ENCODE measurements at places on chromosomes 4 and X.
A peak's percentile ranks its signal among the peaks of the same experiment; 100 is the strongest.

- no peak for DNase-seq
Observed at GRCh38 chr4:2827071-2827873, 16.4 kb upstream of the ADD1 start.

GRCh38 chr4:98838977-98839618, 89.8 kb downstream of the EIF4E start:
- DNase-seq, result no peak

DNA sequence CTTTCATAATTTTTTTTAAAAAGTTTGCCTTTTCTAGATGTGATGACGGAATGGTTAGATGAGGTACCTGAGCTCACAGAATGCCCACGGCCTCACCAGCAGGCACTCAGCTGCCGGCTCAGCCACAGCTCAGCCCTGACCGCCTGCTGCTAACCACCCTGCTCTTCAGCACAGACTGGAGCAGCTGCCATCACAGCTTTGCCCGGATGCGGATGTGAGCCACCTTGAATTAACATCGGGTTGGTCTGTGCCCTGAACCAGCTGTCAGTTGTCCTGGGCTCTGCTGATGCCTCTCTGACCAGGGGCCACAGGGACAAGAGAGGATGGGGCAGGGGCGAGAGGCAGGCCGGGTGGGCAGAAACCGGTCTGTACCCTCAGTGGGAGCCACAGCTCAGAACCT, 93.3 kb downstream of the HMX1 start:
- DNase-seq, result no peak

DNA sequence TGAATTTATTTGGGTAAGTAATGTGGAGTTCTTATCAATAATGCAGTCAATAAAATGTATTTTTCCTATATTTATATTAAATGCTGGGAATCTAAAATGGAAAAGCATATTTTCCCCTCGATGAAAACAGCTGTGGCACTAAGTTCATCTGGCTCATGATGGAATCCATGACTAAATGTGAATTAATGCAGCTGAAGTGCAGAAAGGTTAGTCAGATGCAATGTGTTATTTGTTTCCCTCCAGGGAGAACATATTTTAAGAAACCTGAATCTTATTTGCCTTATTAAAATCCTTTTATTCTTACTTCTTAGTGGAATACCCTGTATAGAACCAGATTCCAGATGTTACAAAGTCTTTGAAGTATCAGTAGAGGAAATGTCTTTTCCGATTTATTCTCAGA, 247.9 kb downstream of the ARHGAP24 start:
- DNase-seq, result no peak

DNA sequence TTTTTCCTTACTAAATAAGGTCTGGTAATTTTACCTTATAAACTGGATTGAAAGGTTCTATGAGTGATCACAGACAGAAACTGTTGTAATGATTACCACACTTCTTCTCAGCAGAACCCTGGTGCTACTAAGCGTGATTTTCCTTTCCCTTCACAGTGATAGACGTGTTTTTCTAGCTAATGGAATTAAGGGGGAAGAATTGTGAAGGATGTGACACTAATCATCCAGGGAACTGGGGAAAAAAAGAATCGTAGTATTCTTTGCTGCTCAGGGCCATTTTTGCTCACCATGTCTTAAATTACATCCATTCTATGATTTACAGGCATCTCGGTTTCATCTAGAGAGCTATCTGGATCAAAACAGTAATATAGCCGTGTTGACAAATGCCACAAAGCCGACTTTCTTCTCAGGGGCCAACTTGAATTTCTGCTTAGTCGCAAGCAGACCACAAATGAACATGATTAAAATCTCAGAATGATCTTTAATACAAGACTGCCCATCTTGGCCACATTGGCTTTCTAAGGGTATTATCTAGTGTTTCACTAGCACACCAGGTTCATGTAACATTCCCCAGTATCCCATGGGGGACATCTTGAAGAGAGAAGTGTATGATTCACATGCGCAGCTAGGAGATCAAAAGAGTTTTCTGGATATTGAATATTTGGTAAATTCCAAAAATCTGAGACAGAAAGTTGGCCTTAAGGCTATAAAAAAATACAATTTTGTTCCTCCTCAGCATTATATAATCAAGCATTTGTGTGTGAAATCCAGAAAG, 154.0 kb downstream of the UGT8 start:
- no peak for DNase-seq

DNA sequence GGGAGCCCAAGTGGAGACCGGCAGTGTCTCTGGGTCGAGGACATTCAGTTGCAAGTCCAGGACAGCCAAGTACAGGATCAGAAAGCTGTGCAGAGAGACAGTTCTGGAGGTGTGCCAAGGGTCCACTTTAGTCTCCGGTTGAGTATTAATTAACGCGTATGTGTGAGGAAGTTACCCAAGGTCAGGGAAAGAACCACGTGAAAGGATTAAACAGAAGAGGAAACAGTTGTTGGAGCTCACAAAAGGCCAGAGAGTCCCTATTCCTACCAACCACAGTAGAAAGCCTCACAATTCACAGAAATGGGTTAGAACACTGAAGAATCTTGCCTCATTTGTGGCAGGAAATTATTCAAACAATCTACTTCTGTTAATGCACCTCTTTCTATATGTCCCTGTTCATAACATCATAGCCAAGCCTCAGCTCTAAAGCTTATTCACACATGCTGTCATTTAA, 17.9 kb upstream of the NSUN7 start:
- DNase-seq, result no peak

DNA sequence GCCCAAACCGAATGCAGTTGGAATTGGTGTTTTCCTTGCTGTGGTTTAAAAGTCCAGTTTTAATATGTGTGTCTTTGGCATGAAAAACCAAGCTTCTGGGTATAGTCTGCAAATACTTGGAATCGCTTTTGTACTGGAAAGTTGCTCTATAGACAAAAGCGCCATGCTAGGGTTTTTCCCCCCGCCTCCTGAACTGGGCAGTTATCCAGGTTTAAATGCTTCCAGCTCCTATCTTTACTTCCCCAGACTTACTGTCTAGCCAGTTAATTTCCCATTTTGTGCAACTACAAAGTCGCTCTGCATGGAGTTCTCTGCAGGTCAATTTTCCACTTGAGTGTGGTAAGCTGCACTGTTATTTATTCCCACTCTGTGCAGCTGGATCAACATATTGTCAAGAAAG, 2.7 kb downstream of the RASL11B start:
- DNase-seq, result no peak

DNA sequence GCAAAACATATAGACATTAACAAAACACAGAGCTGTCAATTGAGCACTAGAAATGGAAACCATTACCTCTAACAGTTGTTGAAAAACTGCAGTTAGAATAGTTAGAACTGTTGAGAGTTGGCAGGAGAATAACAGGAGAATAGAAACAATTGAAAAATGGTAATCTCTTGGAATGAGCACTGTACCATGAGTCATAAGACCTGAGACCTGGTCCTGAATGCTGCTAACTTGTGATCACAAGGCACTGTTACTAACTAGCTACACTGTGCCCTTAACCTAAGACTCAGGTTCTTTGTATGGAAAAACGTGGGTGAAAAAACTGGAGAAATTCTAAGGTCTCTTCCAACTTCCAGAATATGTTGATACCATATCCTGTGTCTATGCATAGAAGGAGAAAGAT, 29.3 kb downstream of the FAM114A1 start:
- no peak for DNase-seq

DNA sequence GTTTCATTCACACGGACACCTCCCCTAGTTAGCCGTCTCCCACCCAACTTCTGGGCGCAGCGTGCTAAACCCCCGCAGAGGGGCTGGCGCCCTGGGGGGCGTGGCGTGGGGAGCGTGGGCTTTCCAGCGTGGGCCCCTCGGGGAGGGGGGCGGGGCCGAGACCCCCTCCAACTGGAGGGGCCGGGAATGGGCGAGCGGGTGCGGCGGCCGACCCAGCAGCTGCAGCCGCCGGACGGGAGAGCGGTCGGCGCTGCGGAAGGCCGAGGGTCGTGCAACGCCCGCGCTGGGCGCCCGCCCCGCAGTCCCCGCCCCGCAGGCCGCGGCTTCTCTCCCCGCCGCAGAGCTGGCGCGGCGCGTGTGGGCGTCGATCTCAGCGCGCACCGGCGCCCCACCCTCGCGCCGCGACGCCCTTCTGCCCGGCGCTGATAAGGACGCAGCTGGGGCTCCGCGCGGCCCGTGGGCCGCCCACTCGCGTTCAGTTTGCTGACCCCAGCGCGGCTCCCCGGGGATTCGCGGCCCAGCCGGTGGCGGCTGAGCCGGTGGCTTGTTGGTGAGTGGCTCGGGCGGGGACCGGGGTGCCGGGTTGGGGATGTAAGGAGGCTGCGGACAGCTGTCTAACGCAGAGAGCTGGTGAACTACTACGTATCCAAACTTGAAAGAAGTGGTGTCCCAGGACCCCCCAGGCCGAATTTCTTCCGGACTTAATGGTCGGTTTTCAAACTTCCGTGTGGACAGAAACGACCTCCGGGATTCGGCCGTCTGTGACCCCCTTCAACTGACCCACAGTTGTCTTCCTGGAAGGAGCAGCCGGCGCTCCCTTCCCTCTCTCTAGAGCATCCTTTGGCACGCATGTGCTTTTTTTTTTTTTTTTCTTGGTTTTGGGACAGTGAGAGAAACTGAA, 1.5 kb downstream of the FHDC1 start:
- DNase-seq, result peak; percentile 37

- DNase-seq, result no peak
Observed at GRCh38 chr4:12791536-12791935, 692.6 kb downstream of the RAB28 start.

DNA sequence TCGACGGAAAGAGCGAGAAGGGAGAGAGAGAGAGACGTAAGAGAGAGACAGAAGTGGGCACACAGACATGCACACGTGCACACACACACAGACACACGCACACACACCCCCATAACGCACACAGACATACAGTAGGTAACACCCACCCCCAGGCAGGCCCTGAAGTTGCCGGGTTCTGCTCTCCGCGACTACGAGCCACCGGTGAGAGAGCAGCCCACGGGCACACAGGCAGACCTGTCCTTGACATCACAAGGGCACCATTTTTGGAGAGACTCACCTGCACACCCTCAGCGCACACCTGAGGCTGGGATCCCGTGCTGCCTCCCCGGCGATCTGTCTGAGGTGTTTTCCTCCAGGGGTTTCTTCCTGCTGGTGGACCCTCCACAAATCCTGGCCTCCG, 1171.0 kb upstream of the PCDH10 start:
- DNase-seq, result no peak

DNA sequence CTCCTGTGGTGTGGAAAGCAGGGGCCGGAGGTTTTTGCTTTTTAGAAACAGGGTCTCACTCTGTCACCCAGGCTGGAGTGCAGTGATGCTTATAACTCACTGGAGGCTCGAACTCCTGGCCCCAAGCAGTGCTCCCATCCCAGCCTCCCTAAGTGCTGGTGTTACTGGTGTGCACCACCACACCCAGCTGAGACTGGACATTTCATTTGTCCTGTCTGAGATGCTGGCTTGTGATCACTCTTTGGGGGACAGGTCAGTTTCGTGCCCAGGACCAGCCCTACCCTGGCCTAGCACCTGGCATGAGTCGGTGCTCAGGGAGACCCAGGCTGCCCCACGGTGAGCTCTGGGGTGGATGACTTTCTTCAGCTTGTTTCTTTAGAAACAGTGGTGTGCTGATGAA, 11.3 kb downstream of the PSAPL1 start:
- DNase-seq, result no peak

DNA sequence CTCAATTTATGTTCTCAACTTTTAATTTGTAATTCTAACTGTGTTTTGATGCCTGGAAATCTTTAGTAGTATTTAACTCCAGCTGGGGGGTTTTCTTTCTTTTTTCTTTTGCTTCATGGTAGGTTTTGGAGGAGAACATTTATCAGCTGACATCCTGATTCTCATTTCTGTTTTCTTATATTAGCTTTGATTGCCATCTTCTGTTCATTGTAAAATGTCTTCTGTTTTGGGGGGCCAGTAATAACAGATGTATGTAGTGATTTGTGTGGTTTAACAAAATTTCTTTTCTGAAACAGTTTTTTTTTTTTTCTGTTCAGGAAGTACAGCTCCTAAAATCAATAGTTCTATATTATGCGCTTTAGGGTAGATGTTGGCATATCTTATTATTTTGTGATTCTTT, 182.2 kb downstream of the GABRB1 start:
- DNase-seq, result no peak

GRCh38 chr4:121669163-121669550, 27.6 kb downstream of the ANXA5 start:
- DNase-seq, result no peak

DNA sequence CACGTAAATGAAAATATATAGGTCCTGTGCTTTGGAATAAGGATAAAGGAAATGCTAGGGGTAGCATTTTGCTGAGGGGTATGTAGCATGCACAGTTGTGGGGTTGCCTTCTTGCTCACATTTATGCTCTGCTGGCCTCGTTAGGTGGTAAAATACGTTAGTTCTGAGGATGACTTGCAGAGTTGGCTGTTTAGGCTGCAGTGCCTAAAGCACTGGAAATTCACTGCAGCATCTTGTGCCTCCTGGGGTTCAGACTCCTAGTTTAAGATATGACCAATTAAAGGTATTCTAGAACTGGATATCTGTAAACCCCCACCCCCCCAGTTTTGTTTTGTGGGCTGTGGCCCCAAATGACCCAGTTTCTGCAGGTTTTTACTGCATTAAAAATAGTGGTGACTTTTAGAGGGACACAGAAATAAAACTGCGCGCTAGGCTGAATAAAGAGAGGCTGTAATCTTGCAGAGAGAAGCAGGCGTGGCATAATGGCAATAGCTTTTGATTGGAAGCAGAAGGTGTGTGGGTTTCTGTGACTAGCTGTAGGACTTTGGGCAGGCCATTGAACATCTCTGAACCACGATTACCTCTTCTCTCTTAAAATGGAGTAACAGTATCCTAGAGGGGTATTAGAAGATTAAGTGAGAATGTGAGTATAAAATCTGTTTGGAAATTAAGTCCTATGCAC, 79.3 kb downstream of the REPS2 start:
- DNase-seq, result no peak

DNA sequence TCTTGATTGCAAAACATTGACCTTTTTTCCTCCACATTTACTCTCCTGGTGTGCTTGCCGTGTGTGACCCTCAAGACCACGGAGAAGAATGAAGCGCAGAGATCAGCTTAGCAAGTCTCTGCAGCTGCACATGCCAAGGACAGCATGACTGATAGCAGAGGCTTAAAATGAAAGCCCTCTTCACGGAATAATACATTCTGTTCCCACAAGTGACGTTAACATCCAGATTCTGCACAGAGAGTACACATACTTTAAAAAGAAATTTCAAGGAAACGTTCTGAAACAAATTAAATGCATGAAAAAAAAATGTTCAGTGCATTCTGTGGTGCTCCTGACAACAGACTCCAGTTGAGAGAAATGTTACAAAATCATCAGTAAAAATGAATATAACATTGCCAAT, 60.9 kb downstream of the SLC7A11 start:
- DNase-seq, result no peak

GRCh38 chr4:135840781-135841180, 1639.2 kb upstream of the PABPC4L start:
- DNase-seq, result no peak

- DNase-seq, result no peak
Observed at GRCh38 chrX:149374751-149375150, 130.4 kb downstream of the IDS start.

GRCh38 chr4:149441338-149441737, 374.3 kb downstream of the IQCM start:
- DNase-seq, result no peak

GRCh38 chr4:186557486-186557885, 2.1 kb upstream of the MTNR1A start:
- no peak for DNase-seq
